ENCODE measurements at places on chromosomes 2 and 18.

DNA sequence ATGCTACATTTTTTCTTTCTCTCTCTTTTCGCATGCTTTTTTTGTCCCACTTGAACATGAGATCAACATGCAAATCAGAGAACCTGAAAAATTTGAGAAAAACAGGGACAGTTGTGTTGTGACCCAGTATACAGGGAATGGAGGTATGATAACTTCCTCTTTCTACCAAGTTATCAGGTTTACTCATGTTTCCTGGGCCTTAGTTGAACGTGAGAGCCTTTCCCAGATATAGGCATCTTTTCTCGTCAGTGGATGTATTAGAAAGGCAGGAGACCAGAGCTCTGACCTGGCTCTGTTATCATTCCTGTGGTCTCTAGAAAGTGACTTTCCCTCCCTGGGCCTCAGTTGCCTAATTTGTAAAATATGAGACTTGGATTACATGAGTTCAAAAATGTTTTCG is 30.1 kb upstream of the FAM117B start:
- no peak for DNase-seq
- no peaks in the 10 kb centered on the region for H3K27me3 ChIP-seq
- H3K4me1 ChIP-seq: no peaks in the 10 kb centered on the region
- H3K4me3 ChIP-seq: no peak overlapping the region

GRCh38 chr2:86703704-86704361 is 16.3 kb upstream of the RMND5A start:
- DNase-seq: peak; percentile 78
- no peaks in the 10 kb centered on the region for H3K4me1 ChIP-seq
- no peaks in the 10 kb centered on the region for H3K27me3 ChIP-seq
- no peak overlapping the region for H3K4me3 ChIP-seq
- no peaks in the 10 kb centered on the region for H3K36me3 ChIP-seq

- no peak overlapping the region for H3K4me3 ChIP-seq
- H3K4me1 ChIP-seq: no peaks in the 10 kb centered on the region
- H3K27me3 ChIP-seq: no peaks in the 10 kb centered on the region
- no peaks in the 10 kb centered on the region for H3K36me3 ChIP-seq
- DNase-seq: no peak
Measured at GRCh38 chr2:198254536-198255090, 450.2 kb downstream of the PLCL1 start.

- H3K4me1 ChIP-seq: no peaks in the 10 kb centered on the region
- no peak for DNase-seq
- H3K36me3 ChIP-seq: no peaks in the 10 kb centered on the region
- H3K27me3 ChIP-seq: no peaks in the 10 kb centered on the region
- no peak overlapping the region for H3K27ac ChIP-seq
Measured at GRCh38 chr2:71876542-71877451, 270.9 kb downstream of the CYP26B1 start.

GRCh38 chr2:43513796-43514195 is 82.0 kb downstream of the THADA start:
- DNase-seq: no peak
- H3K36me3 ChIP-seq: no peaks in the 10 kb centered on the region
- H3K4me3 ChIP-seq: no peak overlapping the region
- no peak overlapping the region for H3K27ac ChIP-seq

DNA sequence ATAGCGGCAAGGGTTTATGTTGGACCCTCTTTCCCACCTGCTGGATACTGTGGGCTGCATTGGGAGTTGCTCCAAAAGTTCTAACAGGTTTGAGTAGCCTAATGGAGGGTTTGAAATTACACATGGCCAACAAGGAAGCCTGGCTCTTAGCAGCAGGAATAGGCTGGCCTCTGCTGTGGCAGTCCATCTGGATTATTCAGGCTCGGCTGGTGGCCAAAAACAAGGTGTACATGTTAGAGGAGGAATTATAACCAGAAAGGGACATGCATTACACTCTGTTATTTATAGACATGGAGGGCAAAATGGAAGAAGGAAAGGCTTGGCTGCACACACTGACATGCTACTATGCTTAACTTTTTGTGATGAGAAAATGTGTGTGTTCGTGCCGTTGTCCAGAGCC is 61.1 kb upstream of the NRXN1 start:
- DNase-seq: no peak
- no peaks in the 10 kb centered on the region for H3K4me1 ChIP-seq
- H3K4me3 ChIP-seq: no peak overlapping the region
- H3K27me3 ChIP-seq: no peaks in the 10 kb centered on the region

DNA sequence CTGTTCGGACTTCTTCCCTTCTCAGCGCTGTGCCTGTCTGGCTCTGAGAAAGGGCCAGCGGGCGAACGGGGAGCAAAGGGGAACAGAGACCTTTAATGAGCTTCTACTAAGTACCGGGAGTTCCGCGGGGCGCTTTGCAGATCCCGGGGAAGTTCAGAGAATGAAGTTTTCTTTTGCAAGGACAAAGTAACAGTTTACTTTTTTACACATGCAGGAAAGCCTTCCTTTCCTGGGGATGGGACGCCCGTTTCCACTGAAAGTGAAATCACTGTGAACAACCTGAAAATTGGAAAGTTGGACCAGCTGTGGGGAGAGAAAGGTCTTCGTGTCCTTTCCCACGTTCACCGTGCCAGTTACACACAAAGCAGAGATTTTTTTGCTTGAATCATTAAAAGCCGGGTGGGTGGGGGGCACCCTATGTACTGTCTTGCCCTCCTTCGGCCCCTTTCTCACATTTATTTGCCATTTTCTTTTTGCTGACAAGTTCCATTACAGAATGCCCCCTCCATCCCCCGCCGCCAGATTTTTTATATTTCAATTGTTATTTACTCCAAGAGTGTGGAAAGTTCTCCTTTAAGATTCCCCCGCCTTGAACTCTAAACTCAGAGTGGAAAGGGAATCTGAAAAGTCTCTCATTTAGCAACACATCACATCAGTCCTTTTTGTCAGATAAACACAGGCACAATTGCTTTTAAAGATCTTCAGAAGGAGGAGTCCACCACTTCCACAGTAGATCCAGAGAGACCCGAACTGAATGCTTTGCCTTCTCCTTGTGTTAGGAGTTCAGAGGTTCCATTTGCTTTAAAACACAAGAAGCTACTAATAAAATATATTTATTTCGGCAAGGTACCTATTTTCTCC is 1.1 kb upstream of the FN1 start:
- no peaks in the 10 kb centered on the region for H3K36me3 ChIP-seq
- H3K4me3 ChIP-seq: peak overlapping the region; percentile 44
- H3K4me1 ChIP-seq: no peaks in the 10 kb centered on the region
- no peaks in the 10 kb centered on the region for H3K27me3 ChIP-seq
- H3K27ac ChIP-seq: peak overlapping the region; percentile 39
- DNase-seq: no peak

DNA sequence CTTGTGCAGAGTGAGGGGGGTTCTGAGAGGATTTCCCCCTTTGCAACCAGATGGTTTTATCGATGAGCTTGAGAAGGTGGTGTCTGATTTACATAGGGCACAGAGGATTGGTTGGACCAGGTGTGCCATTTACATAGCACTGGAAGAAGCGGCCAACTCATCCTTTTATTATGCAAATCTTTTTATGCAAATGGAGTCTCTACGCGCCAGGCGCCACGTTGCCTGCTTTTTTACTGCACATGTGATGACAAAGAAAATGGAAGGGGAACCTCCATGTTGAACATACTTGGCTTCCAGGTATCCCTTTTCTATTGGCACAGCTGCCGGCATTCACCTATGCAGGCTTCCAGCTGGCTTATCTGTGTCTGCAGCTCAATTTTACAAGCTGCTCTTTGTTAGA is 18.4 kb upstream of the TXNL4A start:
- H3K27me3 ChIP-seq: no peaks in the 10 kb centered on the region
- no peaks in the 10 kb centered on the region for H3K36me3 ChIP-seq
- H3K27ac ChIP-seq: no peak overlapping the region
- DNase-seq: no peak

GRCh38 chr2:65072181-65072970 is 16.2 kb downstream of the CEP68 start:
- H3K4me3 ChIP-seq: no peak overlapping the region
- H3K36me3 ChIP-seq: no peaks in the 10 kb centered on the region
- DNase-seq: no peak
- no peak overlapping the region for H3K27ac ChIP-seq
- peaks cover 20% of the 10 kb centered on the region for H3K4me1 ChIP-seq
- H3K27me3 ChIP-seq: no peaks in the 10 kb centered on the region

GRCh38 chr18:11500153-11501122 is 109.0 kb upstream of the SLC35G4 start:
- no peaks in the 10 kb centered on the region for H3K36me3 ChIP-seq
- H3K27me3 ChIP-seq: no peaks in the 10 kb centered on the region
- H3K4me3 ChIP-seq: no peak overlapping the region
- no peak overlapping the region for H3K27ac ChIP-seq
- no peaks in the 10 kb centered on the region for H3K4me1 ChIP-seq

Data from colonic mucosa (tissue), 4 donors.